ENCODE measurements at places on chromosomes 4 and X.
A peak's percentile ranks its signal among the peaks of the same experiment; 100 is the strongest.

DNA sequence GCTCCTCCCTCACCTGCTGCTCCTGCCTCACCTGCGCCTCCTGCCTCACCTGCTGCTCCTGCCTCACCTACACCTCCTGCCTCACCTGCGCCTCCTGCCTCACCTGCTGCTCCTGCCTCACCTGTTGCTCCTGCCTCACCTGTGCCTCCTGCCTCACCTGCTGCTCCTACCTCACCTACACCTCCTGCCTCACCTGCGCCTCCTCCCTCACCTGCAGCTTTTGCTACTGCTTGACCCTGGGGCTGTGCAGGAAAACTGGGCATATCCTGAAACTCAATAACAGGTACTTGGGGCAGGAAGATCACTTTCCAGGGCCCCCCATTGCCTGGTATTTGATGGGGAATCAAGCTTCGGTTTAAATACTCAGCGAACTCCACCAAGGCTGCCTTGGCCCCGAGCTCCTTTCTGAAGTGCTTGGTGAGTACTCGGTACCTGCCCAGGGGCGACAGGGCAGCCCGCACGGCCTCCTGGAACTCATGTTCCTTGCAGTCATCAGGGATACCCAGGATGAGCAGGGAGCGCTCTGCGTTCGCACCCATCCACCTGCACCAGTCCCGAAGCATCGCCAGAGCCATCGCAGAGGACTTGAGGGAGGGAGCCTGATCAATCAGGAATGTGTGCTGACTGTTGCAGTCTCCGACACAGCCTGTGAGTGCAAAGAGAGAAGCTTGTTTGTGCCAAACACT, 2.7 kb downstream of the PNMA6E start:
- DNase-seq, result no peak

GRCh38 chr4:25098964-25099891, 61.0 kb downstream of the SEPSECS start:
- no peak for DNase-seq

DNA sequence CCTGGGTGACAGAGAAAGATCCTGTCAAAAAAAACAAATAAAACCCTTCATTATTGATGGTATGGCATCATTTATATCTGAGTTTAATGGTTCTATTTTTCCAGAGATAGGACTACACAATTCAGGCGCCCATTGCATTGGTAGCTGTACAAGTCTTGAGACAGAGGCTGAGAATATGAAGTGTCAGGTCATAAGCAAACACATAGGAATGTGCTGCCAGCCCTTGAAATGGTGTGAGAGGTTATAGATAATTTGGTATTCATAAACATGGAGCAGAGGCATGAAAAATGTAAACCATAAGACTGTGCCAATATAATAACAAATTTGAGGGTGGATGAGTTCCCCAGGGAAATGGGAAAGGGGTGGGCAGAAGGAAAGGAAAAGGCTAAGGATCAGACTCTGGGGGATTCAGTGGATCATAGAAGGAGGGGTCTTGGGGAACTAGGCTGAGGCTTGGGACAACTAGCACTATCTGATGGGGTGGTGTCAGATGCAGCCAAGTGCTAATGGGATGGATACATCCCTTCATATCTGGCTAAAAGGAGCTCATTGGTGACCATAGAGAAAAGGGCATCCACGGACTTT, 50.8 kb downstream of the MAOA start:
- no peak for DNase-seq

GRCh38 chr4:125315576-125316400, 1.0 kb downstream of the FAT4 start:
- DNase-seq, result no peak

- no peak for DNase-seq
Observed at GRCh38 chrX:39396358-39396995, 595.2 kb downstream of the MID1IP1 start.

DNA sequence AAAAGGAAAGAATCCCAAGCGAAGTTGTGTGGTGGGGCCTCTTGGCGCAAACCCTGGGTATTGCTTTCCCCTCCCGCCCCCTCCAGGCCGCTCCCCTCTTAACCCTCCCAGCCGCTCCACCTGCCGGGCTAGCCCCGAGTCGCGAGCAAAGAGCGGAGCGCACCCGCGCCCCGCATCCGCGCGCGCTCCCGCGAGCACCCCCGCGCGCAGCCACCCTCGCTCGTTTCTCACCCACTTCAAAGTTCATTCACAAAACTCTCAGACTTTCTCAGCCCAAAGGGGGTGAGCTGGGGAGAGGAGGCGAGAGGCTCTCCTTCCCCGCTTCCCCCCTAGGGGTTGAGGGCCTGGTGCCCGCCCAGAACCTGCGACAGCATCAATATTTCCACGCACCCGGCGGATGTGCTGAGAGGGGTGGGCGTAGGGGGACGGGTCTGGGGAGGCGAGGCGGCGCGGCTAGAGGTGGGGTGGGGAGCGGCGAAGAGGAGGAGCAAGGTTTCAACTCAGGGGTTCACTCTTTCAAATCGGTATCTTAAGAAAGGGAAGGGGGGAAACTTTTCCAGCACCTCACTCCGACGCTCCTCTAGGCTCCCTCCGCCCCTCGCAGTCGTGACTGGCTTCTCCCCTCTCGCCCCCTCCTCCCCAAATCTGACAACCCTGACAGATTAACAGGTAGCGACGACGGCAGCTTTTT, 1.8 kb downstream of the MAML3 start:
- peak; percentile 76 for DNase-seq

DNA sequence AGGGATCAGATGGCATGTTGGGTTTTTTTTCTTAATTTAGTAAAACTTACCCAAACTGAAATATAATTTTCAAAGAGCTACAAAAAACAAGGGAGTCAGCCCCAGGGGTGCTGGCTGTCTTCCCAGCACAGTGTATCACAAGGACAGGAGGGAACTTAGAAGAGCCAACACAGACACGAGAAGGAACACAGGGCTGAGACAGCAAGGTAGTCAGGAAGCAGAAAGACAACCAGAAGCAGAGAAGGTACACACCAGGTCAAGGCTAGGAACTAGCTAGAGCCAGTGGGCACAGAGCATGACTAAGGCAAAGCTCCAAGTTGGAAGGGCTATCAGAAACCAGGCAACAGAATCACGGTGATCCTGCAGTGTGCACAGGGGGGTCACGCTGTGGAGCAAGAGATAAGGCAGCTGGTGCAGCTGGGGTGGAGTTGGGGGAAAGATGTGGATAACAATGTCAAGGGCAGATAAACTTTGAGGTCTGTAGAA, 168.7 kb downstream of the NR3C2 start:
- DNase-seq, result no peak

- no peak for DNase-seq
Observed at GRCh38 chr4:89306486-89307177, 968 bp downstream of the GPRIN3 start.

DNA sequence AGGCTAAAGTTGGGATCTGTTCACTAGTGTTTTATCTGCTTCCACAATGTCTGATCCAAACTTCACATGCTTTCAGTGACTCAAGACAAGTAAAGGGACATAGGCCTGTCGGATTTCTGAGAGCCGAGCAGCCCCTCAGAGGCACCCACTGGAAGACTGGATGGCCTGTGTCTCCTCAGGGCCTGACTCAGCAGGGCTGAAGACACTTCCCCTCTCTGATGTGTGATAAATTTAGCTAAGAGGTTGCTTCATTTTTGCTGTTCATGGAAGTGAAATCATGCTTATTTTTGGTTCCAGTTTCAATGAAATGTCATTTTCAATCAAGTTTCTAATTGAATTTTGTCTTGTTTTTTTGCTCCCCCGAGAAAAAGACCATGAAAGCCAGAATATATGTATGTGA, 93.7 kb downstream of the MXRA5 start:
- DNase-seq, result no peak

GRCh38 chr4:42310358-42310757, 86.9 kb upstream of the SHISA3 start:
- DNase-seq, result no peak

DNA sequence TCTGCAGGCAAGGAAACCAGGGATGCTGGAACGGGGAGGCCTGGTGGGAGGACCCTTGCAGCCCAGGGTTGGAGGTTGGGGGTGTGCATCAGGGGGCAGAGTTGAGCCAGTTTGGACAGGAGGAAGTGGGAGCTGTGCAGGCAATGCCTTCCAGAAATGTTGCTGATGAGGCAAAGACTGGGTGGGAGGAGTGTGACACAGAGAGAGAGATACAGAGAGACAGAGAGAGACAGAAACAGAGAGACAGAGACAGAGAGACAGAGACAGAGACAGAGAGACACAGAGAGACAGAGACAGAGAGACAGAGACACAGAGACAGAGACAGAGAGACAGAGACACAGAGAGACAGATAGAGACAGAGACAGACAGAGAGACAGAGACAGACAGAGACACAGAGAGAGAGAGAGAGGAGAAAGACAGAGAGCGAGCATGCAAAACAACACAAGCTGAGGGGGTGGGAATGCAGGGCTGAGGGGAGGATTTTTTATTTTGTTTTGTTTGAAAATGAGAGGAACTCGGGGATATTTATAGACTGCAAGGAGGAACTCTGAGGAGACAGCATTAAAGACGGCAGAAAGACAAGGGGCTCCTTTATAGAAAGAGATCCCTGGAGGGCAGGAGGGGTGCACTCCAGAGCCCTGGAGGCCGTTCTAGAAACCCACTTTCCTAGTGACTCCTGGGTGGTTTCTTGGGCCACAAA, 1.9 kb upstream of the HAUS3 start:
- DNase-seq, result peak; percentile 15

GRCh38 chr4:155032521-155033229, 175.8 kb upstream of the NPY2R start:
- no peak for DNase-seq

DNA sequence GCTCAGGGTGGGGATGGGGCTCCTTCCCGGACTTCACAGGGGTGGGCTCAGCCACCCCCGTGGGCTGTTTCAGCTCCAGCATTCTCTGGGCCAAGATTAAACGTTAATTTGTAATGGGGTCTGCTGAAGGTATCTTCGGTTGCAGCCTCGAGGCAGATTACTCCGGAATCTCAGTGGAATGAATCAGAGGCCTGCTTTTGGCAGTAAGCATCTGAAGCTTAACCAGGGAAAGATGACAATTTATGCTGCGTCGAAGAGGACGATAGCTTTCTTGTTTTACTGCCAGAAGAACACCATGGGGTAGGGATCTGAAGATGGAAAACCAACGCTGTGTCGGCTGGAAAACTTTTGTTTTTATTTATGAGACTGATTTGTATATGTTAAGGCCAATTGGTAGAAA, 129.2 kb upstream of the MSX1 start:
- no peak for DNase-seq
